ENCODE measurements at places on chromosomes 16 and 17.

DNA sequence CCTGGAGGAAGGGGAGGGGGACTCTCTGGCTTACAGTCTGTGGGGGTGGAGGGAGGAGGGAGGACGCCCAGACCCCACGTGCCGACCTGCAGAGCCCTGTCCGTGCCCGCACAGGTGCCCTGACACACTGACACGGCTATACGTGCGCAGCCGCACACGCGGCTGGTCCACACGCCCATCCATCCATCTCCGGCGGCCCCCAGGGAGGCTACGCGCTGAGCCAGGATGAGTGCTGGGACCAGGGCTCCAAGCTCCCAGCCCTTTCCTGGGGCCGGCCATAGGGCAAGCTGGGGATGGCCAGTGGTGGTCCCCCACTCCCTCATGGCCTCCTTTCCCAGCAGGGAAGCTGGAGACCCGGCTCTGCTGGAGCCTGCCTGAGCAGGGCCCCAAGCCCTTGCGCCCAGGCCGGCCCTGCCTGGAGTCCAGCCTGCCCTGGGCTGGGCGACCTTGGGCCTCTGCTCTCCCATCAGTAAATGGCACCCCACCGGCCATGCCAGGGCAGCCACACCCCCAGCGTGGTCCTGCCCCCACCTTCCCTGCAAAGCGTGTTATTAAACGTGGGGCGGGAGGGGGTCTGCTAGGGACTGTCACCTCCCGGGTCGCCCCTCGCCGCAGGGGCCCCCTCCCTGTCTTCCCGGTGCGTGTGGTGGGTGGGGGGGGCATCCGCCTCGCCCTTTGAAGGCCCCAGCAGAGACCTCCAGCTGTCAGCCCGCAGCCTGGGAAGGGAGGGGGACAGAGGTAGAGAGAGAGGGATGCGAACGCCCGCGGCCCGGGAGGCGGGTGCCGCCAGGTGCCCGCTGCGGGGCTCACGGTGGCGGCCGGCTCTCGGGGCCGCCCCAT is 863 bp downstream of the CASKIN1 start:
- DNase-seq: no peak

DNA sequence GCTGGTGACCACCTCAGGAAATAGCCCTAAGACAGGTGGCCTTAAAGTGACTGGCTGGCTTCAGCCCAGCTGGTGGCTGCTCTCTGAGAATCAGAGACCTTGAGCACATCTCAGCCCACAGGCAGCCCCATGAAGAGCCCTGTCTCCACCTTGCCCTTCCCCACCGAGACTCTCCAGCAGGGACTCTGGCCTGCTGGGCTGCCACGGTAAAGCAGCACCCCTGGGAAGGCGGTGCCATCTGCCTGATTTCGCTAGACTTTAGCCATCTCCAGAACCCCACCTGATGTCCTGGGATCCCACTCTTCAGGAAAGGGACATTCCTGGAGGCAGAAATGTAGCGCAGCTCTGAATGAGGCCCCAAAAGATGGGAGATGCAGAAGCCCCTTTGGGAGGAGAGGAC is 45.2 kb upstream of the LGALS9 start:
- no peak for DNase-seq

GRCh38 chr17:58304750-58305486 is 23.7 kb downstream of the TSPOAP1 start:
- no peak for DNase-seq

GRCh38 chr16:89633064-89633631 is 19.7 kb downstream of the DPEP1 start:
- DNase-seq: no peak

- DNase-seq: no peak
These were observed 13.6 kb downstream of the HEATR6 start for GRCh38 chr17:60065136-60065535.

- no peak for DNase-seq
These were observed 787 bp downstream of the AMDHD2 start for GRCh38 chr16:2520784-2521531.

GRCh38 chr17:82519971-82520903 is 705 bp downstream of the FOXK2 start:
- no peak for DNase-seq

DNA sequence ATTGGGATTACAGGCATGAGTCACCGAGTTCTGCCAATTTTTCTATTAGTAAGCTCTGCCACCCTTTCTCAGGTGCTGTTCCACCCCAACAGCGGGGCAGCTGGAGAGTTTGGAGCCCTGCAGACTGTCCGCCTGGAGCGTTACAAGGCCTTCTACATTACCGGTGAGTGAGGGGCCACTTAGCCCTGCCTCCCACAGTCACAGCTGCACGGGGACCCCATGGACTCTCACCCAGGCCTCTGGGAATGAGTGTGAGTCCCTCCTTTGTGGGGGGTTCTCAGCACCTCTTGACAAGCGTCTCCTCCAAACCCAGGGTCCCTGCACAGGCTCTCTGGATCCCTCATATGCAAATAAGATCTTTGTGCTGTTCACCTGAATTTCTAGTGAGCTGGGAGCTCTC is 56.0 kb downstream of the WIPI1 start:
- DNase-seq: no peak

DNA sequence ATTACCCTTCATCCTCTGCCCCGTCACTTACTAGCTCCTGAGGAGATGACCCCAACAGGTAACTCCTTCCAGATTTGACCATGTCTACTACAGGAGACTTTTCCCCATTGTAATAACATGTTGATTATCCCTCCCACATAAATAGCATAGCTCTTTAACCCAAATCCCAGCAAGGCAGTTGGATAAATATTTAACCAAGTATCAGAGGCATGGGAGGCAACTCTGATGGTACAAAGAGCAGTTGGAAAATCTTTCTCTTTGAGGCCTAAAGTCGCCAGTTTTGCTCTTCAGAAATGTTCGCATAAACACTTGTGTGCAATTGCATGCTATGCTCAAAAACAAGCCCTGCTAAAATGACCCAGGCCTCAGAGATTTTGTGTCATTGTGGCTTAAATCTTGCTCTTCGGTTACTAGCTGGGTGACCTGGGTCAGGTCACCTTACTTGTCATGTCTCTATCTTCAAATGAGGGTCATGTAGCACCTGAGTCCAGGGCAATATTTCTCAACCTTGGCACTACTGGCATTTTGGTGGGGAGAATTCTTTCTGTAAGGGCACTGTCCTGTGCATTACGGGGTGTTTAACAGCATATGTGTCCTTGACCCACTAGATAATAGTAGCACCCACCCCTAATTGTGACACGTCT is 48.8 kb downstream of the HSD17B2 start:
- no peak for DNase-seq

- DNase-seq: no peak
These were observed 41.5 kb downstream of the USP22 start for GRCh38 chr17:21001111-21001812.

DNA sequence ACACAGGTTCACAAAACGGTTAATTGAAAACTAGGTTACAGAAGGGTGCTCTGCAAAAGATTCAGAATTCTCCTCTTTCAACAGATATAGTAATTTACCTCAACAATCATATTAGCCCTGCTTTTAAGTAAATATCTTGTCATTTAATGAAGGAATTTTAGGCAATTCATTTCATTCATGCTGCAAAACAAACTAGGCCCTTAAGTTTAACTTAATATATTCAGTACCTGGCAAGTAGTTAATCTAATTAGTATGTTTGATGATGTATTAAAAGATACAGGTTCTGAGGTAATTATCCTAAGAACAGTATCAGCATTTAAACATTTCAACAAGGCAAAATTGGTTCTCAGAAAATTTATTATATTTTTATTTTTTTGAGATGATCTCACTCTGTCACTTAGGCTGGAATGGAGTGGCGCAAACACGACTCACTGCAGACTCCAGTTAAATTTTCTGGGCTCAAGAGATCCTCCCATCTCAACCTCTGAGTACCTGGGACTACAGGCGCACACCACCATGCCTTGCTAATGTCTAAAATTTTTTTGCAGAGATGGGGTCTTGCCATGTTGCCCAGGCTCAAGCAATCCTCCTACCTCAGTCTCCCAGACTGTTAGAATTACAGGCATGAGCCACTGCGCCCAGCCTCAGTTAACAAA is 44.9 kb downstream of the SMURF2 start:
- DNase-seq: no peak

GRCh38 chr16:1990351-1991134 is 773 bp downstream of the SYNGR3 start:
- no peak for DNase-seq
